B cell (primary cell): ENCODE measurements at places on chromosomes 3 and 15.

DNA sequence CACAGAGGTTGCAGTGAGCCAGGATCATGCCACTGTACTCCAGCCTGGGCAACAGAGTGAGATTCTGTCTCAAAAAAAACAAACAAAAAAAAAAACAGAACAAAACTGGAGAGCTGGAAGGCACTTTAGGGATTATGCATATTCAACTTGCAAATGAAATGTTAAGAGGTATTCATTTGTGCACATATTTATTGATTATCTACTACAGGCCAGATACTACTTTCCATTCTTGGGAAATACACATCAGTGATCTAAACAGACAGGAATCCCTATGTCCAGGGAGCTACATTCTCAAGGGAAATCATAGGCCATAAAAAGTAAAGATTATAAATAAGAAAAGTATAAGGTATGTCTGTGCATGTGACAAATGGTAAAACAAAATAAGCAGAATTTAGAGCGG is 322.6 kb downstream of the GABRG3 start:
- no peak for DNase-seq

GRCh38 chr3:88151358-88151757 is 1.6 kb downstream of the C3orf38 start:
- peak; percentile 12 for DNase-seq

- no peak for DNase-seq
Measured at GRCh38 chr15:62848632-62849050, 193.9 kb upstream of the TPM1 start.

GRCh38 chr15:58442122-58442521 is 10.3 kb downstream of the LIPC start:
- DNase-seq: no peak

GRCh38 chr3:196179380-196180308 is 31.6 kb downstream of the ZDHHC19 start:
- DNase-seq: peak; percentile 85

DNA sequence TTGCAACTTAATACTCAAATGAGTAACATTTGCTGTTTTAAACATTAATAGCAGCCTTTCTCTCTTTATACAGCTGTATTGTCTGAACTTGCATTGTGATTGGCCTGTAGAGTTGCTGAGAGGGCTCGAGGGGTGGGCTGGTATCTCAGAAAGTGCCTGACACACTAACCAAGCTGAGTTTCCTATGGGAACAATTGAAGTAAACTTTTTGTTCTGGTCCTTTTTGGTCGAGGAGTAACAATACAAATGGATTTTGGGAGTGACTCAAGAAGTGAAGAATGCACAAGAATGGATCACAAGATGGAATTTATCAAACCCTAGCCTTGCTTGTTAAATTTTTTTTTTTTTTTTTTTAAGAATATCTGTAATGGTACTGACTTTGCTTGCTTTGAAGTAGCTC is 40.3 kb downstream of the CTNNB1 start:
- no peak for DNase-seq

- DNase-seq: no peak
Measured at GRCh38 chr3:37255990-37256308, 81.6 kb upstream of the LRRFIP2 start.

DNA sequence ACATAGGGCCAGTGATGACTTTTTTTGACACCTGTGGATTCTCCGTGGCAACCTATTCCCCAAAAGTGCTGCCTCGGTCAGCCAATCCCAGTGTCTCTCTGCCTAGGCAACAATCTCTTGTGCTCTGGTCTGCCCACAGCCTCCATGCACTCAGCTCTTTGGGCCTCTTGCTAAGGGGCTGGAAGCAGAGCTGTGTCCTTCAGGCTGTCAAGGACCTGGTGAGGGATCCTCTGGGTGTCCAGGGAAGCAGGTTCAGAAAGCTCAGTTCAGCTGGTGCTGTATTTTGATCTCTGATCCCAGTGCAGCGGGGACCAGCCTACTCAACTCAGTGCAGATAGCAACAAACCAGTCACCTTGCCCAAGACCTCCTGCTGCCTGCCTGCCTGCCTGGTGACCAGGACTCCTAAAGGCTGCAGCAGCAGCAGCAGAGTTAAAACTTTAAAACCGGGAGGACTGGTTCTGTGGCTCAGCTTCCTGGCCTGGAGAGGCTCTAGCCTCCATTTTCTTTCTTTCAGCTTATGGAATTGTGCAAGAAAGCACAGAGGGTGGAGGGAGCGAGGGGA is 6.2 kb downstream of the PAK6 start:
- no peak for DNase-seq

GRCh38 chr3:39315420-39315819 is 14.1 kb upstream of the CCR8 start:
- no peak for DNase-seq

DNA sequence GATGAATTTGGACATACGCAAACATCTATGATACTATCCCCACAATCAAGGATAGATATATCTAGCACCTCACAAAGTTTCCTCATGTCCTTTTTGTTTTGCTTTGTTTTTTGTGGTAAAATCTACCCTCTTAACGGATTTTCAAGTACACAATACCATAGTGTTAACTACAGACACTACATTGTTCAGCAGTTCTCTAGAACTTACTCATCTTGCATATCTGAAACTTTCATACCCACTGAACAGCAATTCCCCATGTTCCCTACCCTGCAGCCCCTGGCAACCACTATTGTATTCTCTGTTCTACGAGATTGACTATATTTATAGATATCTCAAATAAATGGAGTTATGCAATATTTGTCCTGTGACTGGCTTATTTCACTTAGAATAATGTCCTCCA is 58.1 kb upstream of the TJP1 start:
- DNase-seq: no peak

DNA sequence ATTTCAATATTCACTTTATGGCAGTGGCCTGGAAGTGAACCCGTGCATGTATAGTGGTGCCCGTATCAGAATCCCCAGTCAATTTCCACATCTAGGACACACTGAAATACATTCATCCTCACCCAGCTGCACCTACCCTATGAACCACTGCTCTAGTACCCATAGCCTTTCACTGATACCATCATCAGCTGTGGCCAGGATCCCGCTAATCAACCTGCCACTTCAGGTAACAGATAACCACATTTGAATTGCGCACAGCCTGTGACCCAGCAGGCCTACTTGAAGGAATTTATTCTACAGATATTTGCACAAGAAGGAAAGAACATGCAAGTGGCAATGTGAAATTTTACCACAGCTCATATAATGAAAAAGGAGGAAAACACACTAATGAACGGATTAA is 161.0 kb upstream of the CCDC54 start:
- no peak for DNase-seq

- no peak for DNase-seq
Measured at GRCh38 chr3:101513419-101513986, 491 bp upstream of the SENP7 start.

DNA sequence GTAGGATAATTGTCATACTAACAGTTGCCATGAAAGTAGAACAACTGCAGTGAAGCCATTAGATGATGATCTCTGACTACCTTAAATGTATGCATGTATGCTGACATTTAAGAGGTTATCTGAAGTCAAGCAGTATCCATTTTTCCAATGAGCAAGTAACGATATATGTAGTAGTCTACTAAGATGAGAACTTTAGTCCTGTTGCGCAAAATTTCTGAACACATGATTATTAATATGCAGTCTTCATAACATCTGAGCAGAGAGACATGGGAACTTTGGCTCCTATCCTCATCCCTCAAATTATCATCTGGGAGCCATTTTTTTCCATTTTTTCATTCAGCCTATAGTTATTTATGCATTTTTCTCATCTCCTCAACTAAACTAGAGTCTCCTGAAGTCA is 79.2 kb downstream of the MME start:
- DNase-seq: no peak

DNA sequence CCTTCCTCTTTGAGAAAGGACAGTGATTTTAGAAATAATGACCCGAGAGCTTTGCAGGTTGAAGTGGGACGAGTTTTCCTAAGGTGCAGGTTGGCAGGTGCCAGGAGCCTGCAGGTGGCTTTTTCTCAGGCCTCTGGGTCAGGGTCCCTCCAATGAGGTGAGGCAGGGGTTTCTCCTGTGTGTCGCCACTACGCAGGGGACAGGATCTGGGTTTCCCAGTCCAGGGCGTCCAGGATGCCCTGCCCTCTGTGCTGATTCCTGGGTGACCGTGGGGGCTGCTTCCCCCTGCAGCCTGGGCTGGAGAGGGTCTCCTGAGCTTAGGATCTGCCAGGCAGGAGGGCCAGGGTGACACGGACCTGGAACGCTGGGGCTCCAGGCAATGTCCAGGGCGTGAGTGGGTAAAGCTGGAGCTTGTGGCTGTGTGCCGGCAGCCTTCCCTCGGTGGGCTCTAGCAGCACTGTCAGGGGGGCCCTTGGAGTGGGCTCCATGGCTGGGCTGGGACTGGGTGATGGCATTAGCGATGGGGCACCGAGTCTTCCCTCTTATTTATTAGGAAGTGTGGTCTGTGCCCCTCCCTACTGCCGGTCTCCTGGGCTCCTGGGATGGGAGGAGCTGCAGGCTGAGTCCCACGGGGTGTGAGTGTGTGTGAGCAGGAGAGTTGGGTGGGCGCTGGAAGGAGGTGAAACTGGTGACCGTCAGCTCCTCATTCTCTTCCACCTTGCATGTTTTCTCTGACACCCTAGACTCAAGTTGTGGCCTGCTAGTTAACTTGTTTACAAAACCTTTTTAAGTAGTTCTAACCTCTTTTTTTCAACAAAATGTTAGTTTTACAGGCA is 1.8 kb downstream of the APBA2 start:
- DNase-seq: no peak

DNA sequence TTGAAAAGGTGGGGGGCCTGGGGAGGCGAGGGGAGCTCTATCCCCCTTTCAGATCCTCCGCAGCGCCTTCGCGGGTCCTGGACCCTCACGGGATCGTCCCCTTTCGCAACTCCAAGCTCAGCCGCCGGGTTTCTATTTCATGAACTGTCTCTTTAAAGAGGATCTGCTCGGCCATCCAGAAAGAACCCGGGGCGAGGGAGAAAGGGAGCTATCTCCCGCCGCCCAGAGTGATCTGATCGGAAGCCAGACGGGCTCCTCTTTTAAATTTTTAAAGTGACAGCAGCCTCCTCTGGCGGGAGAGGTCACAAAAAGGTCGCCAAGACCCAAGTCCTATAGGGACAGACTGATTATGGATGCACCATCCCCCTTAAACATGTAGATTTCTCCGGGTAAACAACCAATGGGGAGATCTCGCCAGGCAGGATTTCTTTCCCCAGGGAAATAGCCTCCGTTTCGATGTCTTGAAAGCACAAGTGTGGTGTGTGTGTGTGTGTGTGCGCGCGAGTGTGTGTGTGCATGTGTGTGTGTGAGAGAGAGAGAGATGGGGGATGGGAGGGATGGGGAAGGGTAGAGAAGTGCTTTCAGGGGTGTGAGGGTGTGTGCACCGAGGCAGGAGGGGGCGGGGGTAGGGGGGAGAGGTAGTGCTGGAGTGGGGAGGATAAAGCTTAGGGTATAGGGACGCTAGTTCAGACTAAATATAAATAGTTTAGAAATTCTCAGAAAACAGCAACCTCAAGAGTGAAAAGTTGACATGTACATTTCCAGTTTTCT is 516.1 kb downstream of the MECOM start:
- DNase-seq: peak; percentile 26

- peak; percentile 85 for DNase-seq
Measured at GRCh38 chr15:45458746-45459403, 63.7 kb downstream of the SLC30A4 start.

- no peak for DNase-seq
Measured at GRCh38 chr3:77799278-77799677, 759.4 kb downstream of the ROBO2 start.

DNA sequence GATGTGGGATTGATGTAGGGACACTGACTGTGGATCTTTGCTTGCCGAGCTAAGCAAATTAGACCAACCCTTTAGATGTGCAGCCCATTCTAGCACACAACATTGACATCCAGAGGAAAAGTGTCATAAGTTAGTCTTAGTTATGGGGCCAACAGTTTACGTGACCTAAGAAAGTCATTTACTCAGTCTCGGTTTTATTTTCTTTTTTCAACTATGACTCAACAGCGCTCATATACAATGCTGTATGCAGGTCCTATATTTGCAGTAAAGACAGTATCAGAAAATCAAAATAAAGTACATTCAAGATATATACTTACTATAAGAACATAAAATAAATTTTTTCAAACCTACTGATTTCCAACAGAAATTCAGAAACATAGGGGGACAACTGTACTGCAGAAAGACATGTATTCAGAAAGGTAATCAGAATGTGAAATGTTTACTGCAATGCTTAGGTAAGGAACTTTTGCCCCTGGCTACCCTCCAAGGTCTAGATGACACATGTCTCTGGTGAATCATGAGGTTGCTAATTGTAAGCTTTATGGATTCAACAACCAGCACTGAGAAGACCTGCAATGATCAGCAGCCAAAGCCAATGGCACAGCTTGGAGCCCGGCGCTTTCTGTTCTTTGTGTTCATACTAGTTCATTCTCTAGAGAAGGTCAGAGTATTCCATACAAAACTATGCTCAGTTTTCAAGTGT is 317.5 kb upstream of the CNTN6 start:
- DNase-seq: no peak

GRCh38 chr3:179898024-179898423 is 138.7 kb downstream of the PEX5L start:
- peak; percentile 18 for DNase-seq
